ENCODE measurements at places on chromosomes 13 and 19.

DNA sequence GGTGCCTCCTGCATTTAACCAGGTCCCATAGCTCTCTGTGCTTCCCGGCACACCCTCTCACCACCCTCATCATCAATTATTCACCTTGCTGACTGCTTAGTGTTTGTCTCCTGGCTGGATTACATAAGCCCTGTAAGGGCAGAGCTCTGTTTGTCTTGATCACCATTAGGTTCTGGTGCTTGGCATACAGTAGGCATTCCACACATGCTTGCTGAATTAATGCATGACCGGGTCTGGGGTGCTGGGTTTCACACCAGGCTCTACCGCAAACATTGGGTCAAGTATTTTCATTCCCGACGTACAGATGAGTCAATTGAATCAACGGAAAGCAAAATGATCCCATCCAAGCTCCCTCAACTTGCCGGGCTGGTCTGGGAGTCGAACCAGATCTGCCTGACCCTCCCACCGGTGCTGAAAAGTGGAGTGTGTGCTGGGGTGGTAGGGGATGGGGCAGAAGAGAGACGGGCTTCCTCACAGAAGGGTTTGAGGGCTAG, 28.5 kb downstream of the VAV1 start:
- DNase-seq: no peak

DNA sequence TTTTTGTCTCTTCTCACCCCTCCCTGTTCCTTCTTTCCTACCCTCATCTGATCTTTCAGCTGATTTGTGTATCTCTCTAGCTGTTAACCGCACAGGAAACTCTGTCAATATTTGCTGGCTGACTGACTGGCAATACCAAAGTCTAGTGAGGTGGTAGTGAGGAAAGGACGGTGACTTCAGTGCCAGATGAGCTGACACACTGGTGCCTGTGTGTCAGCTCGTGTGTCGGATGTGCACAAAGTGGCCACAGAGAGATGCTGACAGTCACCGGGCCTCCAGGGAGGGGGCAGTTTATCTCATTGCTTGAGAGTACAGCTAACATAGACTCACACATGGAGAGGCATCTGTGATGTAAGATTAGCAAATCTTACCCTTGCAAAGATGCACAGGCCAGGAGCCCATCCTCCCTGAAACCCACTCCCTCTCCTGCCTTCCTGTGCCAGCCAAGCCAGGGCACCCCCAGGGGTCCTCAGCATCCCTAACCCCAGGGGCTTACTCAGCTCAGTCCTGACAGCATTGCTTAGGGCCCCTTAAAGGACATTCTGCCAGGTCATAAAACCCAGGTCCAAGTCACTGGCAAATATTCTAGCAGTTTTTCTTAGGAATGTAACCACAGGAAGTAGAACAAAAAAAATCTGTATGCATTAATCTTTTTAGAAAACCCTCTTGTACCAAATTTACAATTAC, 80.2 kb downstream of the SHISA2 start:
- DNase-seq: no peak

DNA sequence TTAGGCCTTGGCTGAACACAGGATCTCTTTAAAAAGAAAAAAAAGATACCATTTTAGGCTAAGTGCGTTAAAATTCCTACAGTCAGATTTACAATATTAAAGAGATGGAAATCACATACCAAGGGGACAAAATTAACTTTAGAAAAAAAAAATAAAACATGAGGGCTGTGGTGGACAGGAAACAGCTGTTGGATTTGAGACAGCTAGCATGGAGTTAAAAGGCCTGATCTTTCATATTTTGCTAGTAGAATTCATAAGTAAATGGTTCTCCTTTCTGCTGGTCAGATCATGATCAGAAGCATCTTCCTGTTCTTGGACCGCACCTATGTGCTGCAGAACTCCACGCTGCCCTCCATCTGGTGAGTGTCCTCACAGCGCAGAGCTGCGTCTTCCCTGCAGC, 19.7 kb downstream of the CUL4A start:
- no peak for DNase-seq

DNA sequence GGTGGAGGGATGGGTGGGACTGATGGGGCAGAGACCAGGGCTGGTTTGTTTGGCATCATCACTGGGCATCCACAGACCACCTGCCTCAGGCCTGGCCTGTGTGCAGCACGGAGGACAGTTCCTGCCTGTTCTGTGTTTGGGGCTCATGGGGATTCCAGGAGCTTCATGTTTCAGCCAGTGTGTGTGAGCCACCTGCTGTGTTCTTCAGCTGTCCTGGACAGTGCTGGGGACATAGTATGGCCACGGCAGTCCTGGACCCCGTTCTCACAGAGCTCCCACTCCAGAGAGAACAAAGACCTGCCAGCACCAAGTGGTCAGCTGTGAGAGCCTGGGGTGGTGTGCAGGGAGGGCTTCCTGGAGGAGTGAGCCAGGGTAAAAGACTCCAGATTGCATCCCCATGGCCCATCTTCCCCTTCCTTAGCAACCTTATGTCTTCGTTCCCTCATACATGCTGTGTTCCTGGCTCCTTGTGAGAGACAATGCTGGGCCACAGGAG, 2.0 kb upstream of the CCDC97 start:
- no peak for DNase-seq

DNA sequence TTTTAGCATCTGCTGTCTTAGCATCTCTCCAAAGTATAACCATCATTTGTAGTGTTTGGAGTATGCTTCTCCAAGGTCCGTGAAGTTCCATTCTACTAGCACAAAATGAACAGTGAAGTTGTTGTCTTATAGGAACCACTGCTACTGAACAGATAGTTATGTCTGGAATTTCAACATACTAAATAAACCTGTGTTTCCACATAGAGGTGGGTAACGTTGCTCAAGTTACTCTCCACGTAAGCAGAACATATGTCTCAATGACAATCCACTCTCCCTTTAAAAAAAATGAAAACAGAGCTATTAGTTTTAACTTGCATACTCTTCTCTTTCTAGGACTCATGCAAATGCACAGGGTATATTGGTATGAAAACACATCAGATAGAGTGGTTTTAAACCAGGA, 184.3 kb upstream of the TRPC4 start:
- DNase-seq: no peak

- DNase-seq: no peak
Observed at GRCh38 chr19:884420-885211, 8.4 kb downstream of the MED16 start.

DNA sequence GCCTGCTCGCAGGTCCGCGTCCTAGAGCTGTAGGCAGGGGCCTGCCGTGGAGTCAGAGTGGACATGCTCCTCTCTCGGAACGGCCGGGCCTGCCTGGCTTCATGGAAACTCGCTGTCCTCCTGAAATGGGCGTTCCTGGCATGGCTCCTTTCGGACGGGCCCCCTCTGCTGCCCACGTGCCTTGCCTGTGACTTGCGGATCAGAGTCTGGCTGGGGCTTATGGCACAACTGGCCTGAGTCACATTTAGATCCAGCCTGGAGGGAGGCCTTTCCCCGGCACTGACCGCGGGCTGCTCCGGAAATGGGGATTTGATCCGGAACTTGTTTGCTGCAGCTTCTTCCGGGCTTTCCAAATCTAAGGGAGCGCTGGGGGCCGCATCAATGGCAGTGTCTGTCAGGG, 28.1 kb downstream of the THSD1 start:
- no peak for DNase-seq

DNA sequence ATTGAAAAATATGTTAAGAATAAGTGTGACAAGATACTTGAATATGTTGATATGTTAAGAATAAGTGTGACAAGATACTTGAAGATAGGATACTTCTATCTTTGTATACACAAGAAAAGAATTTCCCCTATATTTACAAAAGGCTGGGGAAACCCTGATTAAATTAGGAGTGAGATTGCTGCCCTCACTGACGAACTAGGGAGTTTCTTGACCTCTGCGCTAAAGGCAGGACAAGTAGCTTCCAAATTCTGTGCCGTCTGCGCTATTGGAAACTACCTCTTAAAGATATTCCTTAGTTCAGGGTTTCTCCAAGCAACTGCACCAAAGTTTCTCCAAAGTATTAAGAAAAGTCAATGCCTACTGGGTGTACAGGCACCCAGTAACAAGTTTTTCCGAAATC, 730 bp downstream of the ZNF260 start:
- no peak for DNase-seq

GRCh38 chr19:2288338-2288817, 6.4 kb upstream of the PEAK3 start:
- no peak for DNase-seq

- no peak for DNase-seq
Observed at GRCh38 chr13:113584870-113585671, 518 bp downstream of the TFDP1 start.

DNA sequence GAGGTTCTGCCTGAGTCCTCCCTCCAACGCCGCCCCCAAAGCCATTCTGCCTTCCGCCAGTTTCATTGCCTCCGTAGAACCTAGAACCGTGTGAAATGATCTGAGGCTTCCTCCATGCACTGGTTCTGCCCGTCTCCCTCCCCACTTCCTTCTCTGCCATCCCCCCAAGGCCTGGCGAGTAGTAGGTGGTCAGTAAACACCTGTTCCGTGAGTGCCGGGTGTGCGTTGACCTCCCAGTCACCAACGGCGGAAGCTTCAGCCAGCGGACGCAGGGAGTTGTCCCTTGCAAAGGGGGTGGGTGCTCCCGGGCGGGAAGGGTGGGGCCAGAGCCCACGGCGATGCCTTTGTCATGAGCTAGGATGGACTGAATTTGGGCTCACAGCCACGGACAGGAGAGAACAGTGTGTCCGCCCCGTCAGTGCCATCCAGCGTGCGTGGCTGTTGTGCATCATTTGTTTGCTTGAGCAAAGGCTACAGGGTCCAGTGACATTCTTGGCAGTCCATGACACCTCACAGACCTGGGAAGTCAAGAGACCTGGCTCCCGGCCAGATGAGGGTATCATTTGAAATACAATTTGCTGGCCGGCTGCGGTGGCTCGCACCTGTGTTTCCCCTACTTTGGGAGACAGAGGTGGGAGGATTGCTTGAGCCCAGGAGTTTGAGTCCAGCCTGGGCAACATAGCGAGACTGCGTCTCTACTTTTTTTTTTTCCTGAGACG, 43.1 kb downstream of the NFIC start:
- no peak for DNase-seq

GRCh38 chr13:45775401-45775963, 73.4 kb downstream of the CBY2 start:
- DNase-seq: no peak

DNA sequence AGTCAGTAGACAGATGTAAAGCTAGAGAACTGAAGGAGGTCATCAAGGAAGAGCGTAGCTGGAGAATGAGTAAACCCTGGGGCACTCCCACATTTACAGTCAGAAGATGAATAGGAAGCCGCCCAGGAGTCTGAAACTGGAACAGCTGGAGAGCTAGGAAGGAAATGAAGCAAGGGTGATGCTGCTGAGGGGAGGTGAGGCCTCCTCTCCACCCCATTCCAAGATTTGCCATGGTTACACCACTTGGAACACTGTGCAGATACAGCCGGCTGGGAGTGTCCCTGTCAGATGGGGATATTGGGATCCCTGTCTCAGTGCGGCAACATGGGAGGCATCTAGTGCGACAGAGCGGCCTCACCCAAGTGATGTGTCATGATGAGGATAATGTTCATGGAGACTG, 51.8 kb upstream of the GPI start:
- no peak for DNase-seq

GRCh38 chr13:74229242-74229641, 95.0 kb upstream of the KLF12 start:
- no peak for DNase-seq

DNA sequence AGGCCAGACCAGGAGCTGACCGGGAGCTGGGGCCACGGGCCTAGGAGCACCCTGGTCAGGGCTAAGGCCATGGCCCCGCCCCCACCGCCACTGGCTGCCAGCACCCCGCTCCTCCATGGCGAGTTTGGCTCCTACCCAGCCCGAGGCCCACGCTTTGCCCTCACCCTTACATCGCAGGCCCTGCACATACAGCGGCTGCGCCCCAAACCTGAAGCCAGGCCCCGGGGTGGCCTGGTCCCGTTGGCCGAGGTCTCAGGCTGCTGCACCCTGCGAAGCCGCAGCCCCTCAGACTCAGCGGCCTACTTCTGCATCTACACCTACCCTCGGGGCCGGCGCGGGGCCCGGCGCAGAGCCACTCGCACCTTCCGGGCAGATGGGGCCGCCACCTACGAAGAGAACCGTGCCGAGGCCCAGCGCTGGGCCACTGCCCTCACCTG, 6.6 kb downstream of the SPHK2 start:
- DNase-seq: no peak

- DNase-seq: no peak
Observed at GRCh38 chr13:50255639-50256038, 240.4 kb downstream of the KCNRG start.

DNA sequence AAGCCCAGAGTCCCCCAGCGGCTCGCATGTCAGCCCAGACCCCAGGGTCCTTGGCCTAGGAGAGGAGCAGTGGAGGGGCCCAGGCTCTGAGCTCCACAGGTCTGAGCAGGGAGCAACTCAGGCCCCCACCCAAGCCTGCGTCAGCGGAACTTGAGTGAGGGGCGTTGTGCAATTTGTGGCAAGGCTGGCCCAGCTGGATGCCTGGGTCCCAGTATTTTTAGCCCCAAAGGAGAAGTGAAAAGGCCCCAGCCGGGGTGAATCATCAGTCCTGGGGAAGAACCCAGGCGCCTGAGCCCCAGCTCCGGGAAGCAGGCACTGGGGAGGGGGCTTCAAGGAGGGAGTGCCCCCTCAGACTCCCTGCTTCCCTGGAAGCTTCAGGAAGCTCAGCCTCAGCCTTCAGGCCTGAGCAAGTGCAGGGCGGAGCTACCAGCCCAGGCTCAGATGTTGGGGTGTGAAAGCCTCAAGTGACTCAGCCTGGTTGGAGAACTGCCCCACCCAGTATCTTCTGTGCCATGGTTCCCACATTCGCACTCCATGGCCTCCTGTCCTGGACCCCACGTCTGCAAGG, 7.2 kb downstream of the MED29 start:
- no peak for DNase-seq

- DNase-seq: no peak
Observed at GRCh38 chr19:3229346-3229743, 4.9 kb downstream of the CELF5 start.

- no peak for DNase-seq
Observed at GRCh38 chr13:105816994-105817393, 718.5 kb downstream of the EFNB2 start.

DNA sequence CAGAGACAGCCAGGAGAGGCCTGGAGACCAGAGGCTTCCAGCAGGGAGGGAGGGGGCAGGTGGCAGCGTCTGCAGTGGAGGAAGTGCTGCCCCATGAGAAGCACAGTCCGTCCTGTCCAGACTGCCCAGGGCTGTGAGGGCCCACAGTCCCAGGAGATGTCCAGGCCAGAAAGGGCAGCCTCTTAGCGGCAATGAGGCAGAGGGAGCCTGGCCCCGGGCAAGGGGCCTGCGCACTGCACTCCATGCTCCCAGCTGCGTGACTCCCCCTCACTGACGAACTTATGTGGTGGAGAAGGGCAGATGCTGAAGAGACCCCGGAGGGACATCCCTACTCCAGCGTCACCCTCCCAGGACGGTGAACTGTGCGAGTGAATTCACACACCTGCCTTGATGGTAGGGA, 115.3 kb downstream of the SOX1 start:
- no peak for DNase-seq

GRCh38 chr13:66113882-66114526, 1116.1 kb downstream of the PCDH9 start:
- no peak for DNase-seq

- no peak for DNase-seq
Observed at GRCh38 chr19:14107581-14108461, 9.7 kb downstream of the PRKACA start.
